Stimulated activated CD8-positive, alpha-beta memory T cell treated with anti-CD3 and anti-CD28 coated beads, Interleukin-12 subunit alpha, Interleukin-12 subunit beta, amount 100 ng/mL, for 1 hour (primary cell): ENCODE measurements at places on chromosomes 5 and 9.

DNA sequence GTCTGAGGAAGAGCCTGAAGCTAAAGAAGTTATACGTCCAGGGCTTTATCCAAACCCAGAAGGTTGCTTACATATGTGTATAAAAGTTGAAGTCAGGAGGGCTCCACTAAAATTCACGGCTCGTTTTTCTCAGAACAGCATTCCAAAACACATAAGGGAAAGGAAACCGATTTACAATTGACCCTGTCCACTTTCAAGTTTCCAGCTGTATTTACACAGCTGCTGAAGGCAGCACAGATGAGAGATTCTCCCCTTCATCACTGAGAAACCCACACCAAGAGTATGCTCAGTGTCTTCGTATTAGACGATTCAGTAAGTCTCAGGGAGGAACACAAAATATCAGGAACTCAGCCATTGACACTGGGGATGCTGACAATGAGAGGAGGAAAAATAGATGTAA, 5.9 kb upstream of the NREP start:
- DNase-seq: no peak

- no peak for DNase-seq
Observed at GRCh38 chr9:117777823-117778222, 73.6 kb downstream of the TLR4 start.

DNA sequence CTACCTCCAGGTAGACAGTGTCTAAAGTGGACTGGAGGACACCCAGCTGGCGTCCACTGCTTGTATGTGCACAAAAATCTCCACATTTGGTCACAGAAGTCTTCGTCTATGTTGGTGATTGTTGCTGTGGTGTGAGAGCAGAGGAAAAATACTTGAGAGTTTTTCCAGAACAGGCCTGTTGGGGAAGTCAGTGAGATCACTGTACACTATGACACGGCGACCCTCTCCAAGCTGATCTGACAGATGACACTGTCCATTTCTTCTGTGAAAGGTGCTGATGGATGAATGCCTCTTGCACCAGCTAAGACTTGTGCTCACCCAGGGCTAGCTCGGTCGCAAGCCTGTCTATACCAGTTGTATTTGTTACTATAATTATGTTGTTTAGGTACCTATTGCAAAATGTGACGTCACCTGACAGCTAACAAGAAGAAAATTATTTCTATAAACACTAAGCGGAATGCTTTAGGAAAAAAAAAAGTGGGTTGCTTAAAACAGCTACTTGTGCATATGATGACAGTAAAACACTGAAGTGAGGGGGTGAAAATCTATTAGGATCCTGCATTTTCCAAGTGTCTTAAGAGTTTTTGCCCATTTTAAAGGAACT, 142.3 kb downstream of the ROR2 start:
- no peak for DNase-seq

- no peak for DNase-seq
Observed at GRCh38 chr9:97524424-97524823, 23.0 kb downstream of the TMOD1 start.

- DNase-seq: no peak
Observed at GRCh38 chr5:105409695-105410094, 1847.1 kb upstream of the NUDT12 start.

- DNase-seq: no peak
Observed at GRCh38 chr9:27451207-27451797, 72.8 kb upstream of the IFNK start.

DNA sequence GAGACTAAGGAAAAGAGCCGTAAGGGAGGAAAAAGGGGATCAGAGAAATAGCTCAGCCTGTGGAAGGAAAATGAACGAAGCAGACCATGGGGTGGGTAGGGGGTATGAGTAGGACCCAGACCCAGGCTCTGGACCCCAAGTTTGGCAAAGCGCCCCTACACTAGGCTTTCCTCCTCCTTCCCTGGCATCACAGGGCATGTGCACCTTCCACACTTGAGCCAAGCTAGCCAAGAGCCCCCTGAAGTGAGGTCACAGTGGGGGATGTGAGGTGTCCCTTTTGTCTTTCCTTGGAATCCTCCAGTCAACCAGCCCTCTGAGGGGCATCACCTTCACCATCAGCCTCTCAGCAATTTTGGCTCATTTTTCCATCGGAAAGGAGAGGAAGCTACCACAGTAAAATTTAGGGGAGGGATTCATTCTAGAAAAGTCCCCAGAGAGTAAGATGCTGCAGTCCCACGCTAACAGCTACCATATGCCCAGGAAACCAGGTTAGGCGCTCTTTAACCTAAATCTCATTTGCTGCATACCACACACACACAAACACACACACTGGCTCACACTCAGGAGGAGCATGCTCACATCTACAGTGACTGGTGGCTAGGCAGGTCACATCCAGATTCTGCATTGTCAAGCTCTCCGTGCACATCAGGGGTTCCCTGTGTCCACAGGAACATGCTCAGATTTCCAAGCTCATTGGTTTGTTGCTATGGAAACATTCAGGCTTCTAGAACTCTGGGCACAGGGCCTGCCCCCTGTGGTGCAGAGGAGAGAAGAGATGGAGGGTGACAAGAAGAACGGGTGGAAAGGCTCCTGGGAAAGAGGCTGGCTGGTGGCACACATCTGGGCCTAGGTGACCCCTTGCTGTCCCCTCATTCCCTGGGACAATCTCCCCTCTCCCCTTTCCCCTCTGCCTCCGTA, 9.9 kb downstream of the REEP2 start:
- DNase-seq: no peak

DNA sequence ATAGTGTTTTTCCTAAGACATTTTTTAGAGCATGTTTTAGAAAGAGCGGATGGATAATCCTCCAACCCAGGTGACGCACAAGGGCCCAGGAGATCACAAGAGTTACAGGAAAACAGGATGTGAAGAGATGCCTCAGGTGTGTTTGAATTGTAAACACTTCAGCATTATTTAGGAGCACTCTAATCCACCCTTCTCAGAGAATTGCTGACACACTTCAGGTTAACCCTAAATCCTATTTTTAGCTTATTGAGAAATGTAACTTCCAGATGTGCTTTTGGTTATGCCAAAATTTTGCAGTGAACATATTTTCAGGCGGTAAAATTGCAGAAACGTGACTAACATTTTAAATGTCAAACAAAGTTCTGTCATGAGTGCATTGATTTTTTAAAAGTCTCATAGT, 755.4 kb upstream of the CTNND2 start:
- no peak for DNase-seq

DNA sequence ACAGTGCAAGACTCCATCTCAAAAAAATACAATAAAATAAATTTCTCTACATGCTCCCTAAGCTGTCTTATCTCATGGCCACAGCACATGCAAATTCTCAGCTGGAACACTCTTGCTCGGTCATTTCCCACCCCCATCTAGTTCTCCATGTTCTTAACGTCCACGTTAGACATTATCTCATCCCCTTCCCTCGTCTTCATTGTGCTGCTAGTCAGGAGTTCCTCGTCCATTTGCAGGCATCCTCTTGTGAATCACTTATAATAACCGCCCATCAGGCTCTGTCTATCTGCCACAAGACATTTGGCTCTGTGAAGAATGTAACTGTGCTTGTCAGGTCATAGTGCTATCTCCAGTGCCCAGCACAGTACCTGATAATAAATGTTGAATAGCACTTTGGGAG, 32.9 kb upstream of the GOLGA1 start:
- DNase-seq: no peak

- no peak for DNase-seq
Observed at GRCh38 chr5:57346328-57346727, 136.3 kb downstream of the ACTBL2 start.

GRCh38 chr5:17287501-17288155, 70.2 kb downstream of the BASP1 start:
- no peak for DNase-seq

DNA sequence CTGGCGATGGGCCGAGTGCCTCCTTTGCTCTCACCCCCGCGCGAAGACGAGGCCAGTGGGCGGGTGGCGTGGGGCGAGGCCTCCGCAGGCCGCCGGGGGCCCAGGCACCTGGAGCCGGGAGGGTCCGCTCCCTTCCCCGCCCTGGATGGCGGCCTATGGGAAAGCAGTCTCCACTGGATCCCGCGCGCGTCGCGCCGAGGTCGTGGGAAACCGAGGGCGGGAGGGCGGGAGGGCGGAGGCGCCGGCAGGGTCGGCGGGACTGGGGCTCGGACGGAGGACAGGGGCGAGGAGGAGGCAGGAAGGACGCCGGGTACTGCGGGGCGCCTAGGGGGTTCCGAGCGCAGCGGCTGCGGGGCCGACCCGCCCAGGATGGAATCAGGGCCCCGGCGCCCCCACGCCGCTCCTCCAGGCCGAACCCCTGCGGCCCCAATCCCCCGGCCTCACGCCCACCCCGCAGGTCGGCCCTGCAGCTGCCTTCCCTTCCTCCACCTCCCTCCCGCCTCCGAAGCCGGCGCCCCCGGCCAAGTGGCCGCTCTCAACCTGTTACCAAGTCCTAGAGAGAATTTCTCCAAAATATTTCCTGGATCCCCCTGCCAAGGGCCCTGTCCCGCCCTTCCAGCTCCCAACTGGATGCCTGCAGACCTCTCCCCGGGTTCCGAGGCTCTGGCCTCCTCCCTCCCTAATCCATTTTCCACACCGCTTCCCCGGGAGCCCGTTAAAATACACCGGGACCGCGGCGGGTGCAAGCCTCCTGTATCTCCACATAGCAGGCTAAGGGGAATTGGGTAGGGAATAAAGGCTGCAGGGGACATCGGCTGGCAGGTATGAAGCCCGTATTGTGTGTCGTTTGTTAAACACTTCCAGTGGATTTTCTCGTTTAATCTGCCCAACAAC, 146.3 kb downstream of the ERCC6L2 start:
- DNase-seq: no peak

DNA sequence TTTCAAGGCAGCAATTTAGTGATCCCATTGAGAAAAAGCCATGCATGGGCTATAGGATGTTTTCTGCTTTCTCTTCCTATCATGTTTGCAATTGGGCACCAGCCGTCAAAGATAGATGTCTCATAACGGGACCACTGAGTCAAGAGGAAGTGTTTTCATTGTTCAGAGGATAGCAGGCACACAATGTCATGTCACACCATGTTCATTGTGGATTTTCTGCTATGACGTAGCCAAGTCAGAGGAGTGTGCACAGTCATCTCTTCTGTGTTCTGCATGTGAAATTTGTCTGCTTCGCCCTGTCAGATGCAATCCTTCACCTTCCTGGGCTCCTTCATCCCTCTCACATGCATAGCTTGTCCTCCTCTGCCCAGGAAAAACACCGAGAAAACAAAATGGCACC, 106.0 kb downstream of the CD180 start:
- no peak for DNase-seq

GRCh38 chr9:91978740-91979414, 28.8 kb upstream of the ROR2 start:
- no peak for DNase-seq

DNA sequence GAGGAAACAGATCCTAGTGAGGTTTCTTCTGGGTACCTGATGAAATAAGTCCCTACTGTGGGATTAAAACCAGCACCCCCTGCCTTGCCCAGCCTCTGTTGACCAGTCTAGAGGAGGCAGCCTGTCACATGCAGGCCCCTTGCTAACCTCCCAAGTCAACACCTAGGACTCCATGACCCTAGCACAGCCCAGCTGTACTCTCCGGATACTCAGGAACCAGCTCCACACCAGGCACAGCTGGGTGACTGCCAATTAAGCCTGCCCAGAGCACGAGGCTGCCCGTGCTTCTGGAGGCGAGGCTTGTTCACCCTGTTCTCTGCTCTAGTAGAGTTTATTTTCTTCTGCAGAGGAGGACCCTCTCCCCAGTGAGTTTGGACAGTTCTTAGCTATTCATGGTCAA, 92.5 kb downstream of the SNX24 start:
- DNase-seq: no peak

DNA sequence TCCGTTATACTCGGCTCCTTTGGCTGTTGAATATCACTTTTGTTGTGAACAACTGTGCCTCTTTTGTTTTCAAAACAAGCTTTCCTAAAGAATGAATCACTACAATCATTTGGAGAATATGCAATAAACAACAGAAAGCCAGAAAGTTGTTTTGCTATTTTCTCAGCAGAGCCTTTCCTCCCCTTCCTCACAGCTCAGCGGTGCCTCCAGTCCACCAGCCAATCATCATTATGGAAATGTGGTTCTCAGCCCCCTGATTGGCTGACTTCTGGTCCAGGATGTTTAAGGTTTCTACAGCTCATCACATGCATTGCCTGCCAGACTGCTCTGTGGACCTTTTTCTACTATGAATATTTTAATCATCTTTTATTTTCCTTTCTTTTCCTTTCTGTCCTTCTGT, 9.1 kb upstream of the ZNF608 start:
- no peak for DNase-seq

- no peak for DNase-seq
Observed at GRCh38 chr5:11777096-11777495, 127.2 kb downstream of the CTNND2 start.

DNA sequence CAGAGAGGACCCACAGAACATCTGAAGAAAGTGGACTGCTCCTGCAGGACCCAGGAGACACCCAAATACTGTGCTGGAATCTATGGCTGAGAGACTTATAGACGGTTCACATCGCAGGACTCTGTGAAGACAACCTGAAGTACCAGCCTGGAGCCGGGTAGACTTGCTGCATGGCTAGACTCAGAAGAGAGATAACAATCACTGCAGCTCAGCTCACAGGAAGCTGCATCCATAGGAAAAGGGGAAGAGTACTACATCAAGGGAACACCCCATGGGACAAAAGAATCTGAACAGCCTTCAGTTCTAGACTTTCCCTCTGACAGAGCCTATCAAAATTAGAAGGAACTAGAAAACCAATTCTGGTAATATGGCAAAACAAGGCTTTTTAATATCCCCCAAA, 26.5 kb upstream of the TRIM36 start:
- no peak for DNase-seq

DNA sequence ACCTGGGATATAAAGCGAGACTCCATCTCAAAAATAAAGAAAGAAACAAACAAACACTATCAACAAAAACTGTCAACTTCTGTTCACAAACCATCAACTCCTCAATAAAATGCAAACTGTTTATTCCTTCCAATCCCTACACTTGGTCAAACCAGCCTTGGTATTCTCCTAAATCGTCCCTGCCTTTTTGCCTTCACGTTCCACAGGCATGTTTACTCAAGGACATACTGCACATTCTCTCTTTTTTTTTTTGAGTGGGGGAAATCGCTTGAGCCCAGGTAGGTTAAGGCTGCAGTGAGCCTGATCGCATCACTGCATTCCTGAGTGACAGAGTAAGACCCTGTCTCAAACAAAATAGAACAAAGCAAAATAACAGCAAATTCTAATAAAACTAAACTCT, 13.0 kb downstream of the UBAP2 start:
- no peak for DNase-seq

- no peak for DNase-seq
Observed at GRCh38 chr9:35044071-35044470, 28.4 kb downstream of the VCP start.

GRCh38 chr5:146528236-146528635, 12.2 kb upstream of the GPR151 start:
- DNase-seq: no peak

GRCh38 chr9:90921969-90922368, 120.3 kb downstream of the SYK start:
- no peak for DNase-seq

DNA sequence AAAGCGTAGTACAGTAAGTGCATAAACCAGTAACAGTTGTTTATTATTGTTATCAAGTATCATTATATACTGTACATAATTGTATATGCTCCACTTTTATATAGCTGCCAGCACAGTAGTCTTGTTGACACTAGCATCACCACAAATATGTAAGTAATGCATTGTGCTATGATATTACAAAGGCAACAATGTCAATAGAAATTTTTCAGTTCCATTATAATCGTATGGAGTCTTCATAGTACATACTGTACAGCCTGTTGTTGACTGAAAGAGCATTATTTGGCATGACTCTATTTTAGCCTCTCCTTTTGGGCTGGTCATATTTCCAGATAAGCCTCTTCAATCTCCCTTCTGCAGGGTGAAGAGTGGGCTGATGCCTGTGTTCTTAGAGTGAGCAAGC, 40.4 kb downstream of the CFAP95 start:
- no peak for DNase-seq

GRCh38 chr5:14305045-14305444, 161.9 kb downstream of the TRIO start:
- DNase-seq: no peak
